Endodermal cell (in vitro differentiated cells): ENCODE measurements at places on chromosomes 6 and 20.
A peak's percentile ranks its signal among the peaks of the same experiment; 100 is the strongest.

DNA sequence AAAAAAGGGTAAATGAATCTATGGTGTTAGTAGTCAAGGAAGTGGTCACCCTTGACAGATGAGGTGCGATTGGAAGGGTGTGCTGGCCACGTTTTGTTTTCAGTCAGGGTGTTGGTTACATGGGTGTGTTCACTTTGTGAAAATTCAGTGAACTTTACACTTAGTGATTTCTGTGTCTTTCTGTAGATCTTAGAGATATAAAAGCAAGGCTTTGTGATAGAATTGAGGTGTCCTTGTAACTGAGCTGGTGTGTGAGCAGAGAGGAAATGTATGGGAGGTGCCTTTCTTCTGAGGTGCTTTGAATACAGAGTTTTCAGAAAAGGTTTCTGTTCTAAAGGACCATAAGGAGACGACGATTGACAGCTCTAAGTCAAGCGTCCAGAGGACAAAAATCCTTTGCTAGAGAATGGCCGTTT lies 90.5 kb downstream of the SAMD3 start:
- DNase-seq = no peak

DNA sequence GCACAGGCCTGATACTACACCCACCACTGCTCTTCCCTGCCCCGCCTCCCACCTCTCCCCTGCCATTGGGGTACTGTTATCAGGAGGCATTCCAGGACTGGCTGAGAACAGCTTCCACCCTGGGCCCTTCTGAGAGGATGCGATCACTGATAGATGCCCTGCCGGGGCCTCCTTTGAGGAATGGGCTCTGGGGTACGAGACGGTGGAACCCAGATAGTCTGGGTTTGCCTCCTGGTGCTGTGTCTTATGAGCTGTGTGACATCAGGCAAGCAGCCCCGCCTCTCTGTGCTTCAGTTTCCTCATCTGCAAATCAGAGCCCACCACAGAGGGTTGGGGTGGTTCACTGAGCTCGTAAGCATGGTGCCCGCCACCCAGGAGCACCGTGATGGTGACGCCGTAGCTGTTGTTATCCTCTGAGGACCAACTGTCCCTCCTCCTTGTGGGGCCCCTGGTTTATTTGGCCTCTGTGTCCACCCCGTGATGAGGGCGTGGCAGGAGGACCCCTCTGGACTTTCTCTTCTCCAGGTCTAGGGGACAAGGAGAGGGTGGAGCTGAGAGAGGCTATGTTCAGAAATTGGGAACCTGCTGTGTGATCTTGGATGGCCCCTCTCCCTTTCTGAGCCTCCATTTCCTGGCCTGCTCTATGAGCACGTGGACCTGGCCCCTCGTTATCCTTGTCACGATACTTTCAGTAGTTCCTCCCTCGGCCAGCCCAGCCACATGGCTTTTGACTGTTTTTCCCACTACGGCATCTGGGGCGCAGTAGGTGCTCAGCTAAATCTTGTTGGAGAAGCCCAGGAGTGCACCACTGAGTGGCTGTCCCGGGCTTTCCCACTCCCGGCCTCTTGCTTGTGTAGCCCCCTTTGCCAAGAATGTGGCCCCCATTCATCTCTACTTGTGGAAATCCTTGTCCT lies 18.3 kb downstream of the SRC start:
- peak; percentile 21 for DNase-seq

DNA sequence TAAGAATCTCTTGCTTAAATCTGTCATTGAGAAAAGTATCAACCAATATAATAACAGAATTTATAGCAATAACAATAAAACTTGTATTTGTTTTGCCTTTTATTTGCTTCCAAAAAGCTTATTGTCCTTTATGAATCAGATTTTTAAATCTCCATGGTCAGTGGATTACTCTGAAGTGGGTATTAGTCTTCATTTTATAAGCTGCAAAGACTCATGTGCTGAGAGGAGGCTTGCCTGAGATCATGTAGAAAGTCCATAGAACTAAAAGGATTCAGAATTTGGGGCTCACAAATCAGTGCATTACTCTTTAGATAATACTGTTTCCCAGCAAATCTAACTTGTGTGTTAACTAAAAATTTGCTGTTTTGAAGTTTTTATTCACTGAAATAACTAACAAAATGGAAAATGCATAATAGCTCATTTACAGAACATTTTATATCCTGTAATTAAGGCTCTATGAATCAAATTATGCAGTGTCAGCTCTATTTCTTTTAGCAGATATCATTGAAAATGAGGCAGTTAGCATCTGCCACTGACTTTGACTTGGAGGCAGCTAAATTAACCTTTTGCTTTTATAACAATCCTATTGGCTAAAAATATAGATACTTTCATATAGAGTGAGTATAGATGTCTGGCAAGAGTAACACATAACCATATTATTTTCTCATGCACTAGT lies 781.1 kb upstream of the CITED2 start:
- no peak for DNase-seq

GRCh38 chr20:10626896-10627295 lies 46.9 kb downstream of the JAG1 start:
- no peak for DNase-seq

- DNase-seq = no peak
Measured at GRCh38 chr20:46920114-46920513, 25.5 kb downstream of the EYA2 start.

- no peak for DNase-seq
Measured at GRCh38 chr6:5278047-5278446, 16.7 kb downstream of the FARS2 start.

- DNase-seq = no peak
Measured at GRCh38 chr20:1371202-1371782, 21.6 kb downstream of the FKBP1A start.

GRCh38 chr6:118812970-118813369 lies 81.0 kb upstream of the ASF1A start:
- no peak for DNase-seq

- no peak for DNase-seq
Measured at GRCh38 chr6:47581591-47581990, 104.0 kb downstream of the CD2AP start.

DNA sequence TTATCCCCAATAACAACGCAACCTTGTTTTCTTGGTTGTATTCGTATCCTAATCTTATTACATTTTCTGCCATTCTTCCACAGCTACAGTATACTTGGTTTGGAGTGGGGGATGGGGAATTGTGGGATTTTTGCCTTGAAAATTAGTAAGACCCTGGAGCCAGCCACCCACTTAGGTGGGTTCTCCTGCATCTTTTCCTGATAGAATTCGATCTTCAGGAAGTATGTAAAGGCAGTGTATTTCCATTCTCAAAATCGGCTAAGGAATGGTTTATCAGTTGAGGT lies 1.1 kb downstream of the ITCH start:
- DNase-seq = no peak

DNA sequence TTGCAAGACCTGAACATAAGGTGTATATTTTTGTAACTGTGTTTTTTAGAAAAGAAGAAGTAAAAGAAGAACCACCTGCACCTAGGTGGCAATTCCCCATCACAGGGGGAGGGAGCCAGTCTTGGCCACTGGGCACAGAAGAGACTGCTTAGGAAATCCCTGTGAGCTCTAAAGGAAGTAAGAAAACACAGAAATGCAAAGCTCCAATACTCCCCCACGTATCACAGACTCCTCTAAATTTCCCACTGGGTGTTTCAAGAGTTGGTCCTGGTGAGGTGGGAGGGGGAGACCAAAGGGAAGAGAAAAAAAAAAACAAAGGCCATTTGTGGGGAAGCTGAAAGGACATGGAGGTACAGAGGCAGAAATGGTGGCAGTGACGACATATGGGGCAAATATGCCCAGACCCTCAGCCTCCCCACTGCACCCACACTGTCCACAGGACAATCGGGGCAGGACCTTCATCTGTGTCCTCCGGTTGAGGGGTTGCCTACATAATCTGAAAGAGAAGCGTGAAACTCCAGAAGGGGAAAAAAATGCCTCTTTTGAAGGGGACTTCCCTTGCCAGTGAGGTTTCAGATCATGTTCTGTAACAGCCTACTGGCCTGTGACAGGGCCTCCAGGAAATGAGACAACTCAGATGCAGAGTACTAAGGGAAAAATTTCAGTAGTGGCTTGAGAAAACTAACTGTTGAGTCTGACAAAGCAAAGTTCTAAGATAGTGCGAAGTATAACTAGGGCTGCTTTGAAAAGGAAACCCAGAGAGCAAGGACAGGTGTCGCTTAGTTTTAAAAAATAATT lies 226.2 kb upstream of the MARCKS start:
- DNase-seq = no peak

DNA sequence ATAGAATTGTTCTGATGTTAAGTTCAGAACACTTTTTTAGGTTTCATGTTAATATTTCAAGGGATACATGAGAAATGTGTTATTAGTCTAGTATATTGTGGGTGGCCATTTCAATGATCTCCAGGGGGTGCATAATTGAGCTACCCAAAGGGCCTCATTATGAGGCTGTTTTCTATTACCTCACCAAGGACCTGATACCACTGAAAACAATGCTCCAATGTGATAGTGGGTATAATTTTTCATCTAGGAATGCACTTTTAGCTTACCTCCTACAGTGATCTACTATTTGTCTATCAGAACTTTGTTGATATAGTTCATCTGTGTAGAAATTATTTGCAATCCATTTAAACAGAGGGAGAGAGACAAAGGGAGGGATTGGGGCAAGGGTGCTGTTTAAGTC lies 106.8 kb upstream of the HS3ST5 start:
- DNase-seq = no peak

GRCh38 chr6:106141441-106142237 lies 55.5 kb downstream of the PRDM1 start:
- DNase-seq = no peak

- DNase-seq = no peak
Measured at GRCh38 chr6:359261-360035, 32.1 kb upstream of the IRF4 start.

- DNase-seq = no peak
Measured at GRCh38 chr6:20370393-20370792, 31.3 kb upstream of the E2F3 start.

DNA sequence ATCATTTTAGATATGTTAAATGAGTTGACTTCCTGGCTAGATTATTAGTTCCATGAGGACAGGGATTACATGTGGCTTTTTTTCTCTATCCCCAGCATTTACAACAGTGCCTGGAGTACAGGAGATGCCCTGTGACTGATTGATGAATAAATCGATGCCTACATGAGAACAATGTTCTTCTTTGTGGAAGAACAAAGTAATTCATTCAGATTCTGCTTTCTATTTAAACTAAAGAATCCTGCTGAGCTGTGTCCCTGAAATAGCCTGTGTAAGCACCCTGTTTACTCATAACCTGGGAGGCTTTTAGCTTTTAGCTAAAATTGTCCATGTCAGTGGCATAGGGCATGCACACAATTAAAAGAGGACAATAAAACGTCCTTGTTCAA lies 125.1 kb upstream of the BTBD3 start:
- DNase-seq = no peak

GRCh38 chr6:148388521-148388920 lies 45.9 kb downstream of the SASH1 start:
- no peak for DNase-seq

DNA sequence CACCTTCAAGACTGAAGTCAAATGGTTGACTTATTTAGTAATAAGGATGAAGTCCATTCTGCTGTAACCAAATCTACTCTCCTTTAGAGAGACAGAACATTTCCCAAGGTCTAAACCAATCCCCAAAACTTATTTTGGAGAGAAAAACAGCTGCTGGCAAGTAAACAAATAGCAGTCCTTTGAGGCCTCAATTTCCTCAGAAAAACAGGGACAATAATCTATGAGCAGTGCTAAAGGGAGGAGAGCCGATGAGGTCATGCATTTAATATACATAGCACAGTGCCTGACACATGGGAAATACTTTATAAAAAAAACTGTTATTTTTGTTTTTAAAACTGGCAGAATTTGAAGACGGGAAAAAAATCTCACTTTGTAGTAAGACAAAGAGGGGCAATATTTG lies 526.0 kb downstream of the EPM2A start:
- no peak for DNase-seq
